Ureter (tissue), 1 donor: ENCODE measurements at places on chromosomes 13 and 19. TPM values are rescaled to one million over a fixed set of nuclear protein-coding genes. Genes with fewer than 3 reads are reported as not detected.

GRCh38 chr13:46387064-46387851 lies at the start of gene RUBCNL:
RUBCNL (minus strand) TSS chr13:46387252; CDS start chr13:46372475, 14,777 bp downstream.
- DNase-seq, result no peak

Gene NMRK2
- not detected for total RNA-seq

DNA sequence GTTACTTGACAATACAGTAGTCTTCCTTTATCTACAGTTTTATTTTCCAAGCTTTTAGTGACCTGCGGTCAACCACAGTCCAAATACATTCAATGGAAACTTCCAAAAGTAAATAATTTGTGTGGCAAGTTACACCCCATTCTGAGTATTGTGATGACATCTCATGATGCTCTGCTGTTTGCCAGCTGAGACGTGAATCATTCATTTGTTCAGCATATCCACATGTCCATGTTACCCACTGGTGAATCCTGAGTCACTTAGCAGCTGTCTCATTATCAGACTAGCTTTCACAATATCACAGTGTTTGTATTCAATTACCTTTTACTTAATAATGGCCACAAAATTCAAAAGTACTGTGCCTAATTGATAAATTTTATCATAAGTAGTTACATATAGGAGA lies 179.8 kb downstream of the PRR20E start:
- DNase-seq, result no peak

GRCh38 chr13:43687038-43687437 lies 99.7 kb downstream of the ENOX1 start:
- no peak for DNase-seq

DNA sequence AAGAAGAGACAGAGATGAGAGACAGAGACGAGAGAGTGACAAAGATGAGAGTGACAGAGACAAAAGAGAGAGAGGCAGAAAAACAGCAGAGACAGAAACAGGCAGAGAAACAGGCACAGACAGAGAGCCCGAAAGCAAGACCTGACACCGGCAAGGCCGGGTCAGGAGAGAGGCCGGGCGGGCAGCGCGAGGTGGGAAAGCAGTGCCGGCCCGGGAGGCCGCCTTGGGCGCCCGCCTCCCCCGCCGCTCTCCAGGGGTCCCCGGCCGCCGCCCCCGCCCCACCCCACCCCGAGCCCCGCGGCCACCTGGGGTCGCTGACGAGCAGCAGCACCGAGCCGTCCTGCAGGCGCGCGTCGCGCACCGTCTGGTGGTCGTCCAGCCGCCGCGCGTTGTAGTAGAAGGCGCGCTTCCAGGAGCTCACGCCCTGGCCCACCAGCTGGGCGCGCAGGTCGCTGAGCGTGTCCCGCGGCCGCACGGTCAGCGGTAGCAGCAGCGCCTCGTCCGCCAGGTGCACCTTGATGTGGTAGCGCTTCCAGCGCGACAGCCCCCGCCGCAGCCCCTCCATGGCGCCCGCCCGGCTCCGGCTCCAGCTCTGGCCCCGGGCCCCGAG lies at the start of gene TINCR:
Gene TINCR (minus strand): TSS at position 594 of the 610 bp plus-strand sequence.
- DNase-seq, result no peak

Gene TMC4
- total RNA-seq, result 155 TPM

Gene KCNC3
- total RNA-seq, result 22.4 TPM

DNA sequence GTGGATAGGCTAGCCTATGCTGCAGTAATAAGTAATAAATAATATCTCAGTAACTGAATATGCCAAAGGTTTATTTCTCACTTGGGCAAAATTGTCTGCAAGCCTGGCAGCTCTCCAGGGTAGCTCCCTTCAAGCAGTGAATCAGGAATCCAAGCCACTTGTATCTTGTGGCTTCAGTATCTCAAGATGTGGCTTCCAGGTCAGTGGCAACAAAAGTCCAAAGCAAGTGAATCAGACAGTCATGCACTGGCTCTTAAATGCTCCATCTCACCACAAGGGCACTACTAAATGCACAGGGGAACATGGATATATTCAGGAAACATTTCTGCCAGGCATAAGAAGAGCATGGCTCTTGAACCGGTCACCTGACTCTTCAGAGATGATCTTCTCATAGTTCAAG lies 126.3 kb downstream of the KCTD12 start:
- no peak for DNase-seq

Gene EXOSC5
- total RNA-seq, result 21.6 TPM

GRCh38 chr13:113489171-113489548 lies 1.4 kb downstream of the DCUN1D2 start:
- no peak for DNase-seq

DNA sequence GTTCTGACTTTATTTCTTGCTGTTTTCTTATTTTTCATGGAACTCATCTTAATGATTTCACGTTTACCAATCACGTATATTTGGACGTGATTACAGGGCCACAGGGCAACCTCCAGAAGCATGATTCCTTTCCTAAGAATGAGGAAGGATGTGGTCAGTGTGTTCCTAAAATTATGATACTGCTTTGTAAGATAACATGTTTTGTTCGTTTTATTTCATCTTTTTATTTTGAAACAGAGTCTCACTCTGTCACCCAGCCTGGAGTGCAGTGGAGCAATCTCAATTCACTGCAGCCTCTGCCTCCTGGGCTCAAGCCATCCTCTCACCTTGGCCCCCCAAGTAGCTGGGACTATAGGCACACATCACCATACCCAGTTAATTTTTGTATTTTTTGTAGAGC lies 24.8 kb upstream of the LAIR1 start:
- DNase-seq, result no peak

Gene DAZAP1
- total RNA-seq, result 137 TPM

- peak; percentile 45 for DNase-seq
Measured at GRCh38 chr19:52734331-52734892, 432 bp downstream of the ZNF611 start.

- DNase-seq, result no peak
Measured at GRCh38 chr13:76446191-76446590, 440.0 kb downstream of the KCTD12 start.

Gene POU4F1
- not detected for total RNA-seq

Gene CCL25
- total RNA-seq, result not detected

Gene FFAR1
- total RNA-seq, result not detected

Gene TTC9B
- not detected for total RNA-seq

DNA sequence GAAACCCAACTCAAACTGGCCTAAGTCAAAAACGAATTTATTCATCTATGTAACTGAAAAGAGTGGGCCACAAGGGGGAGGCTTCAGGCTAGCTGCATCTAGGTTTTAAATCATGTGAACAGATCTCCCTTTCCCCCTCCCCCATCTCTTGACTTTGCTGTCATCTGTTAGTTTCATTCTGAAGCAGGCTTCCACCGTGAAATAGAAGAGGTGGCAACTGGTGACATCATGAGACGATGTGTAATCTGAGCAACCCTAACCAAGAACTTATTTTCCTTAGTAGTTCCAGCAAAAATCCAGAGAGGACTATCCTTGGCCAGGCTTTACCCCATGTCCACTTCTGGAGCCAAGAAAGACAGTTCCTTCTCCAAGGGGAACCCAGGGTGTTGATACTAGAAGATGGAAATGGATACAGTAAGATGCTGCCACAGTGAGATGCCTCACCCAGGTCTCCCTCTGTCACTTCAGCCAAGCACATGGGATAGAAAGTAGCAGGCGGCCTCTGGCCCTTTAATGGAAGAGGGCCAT lies 9.4 kb downstream of the SAMD4B start:
- no peak for DNase-seq

DNA sequence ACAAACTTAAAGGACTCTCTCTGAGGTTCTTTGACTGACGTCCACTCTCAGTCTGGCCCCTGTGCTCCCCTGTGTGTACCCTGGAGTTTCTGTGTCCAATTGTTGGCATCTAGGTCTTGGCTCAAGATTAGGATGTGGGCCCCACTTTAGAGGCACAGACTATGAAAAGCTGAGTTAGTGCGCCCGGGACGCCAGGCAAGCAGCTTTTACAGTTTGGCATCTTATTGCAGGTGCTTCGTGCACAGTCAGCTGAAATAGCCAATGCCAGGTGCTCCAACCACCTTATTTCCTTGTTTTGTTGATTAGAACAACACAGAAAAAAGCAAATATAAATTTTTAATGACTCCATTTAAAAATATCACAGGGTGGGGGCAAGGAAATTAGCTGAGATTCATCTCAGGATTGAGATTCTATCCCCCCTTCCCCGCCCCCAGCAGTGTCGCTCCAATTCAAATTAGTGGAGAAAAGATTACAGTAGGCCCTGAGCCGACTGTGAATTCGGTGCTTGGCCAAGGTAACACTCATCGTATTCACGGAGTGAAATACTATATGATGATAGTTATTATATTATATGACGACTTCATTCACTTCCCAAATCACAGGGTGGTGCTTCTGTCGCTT lies 4.3 kb downstream of the SOX1 start:
- no peak for DNase-seq

Gene URAD
- total RNA-seq, result not detected

DNA sequence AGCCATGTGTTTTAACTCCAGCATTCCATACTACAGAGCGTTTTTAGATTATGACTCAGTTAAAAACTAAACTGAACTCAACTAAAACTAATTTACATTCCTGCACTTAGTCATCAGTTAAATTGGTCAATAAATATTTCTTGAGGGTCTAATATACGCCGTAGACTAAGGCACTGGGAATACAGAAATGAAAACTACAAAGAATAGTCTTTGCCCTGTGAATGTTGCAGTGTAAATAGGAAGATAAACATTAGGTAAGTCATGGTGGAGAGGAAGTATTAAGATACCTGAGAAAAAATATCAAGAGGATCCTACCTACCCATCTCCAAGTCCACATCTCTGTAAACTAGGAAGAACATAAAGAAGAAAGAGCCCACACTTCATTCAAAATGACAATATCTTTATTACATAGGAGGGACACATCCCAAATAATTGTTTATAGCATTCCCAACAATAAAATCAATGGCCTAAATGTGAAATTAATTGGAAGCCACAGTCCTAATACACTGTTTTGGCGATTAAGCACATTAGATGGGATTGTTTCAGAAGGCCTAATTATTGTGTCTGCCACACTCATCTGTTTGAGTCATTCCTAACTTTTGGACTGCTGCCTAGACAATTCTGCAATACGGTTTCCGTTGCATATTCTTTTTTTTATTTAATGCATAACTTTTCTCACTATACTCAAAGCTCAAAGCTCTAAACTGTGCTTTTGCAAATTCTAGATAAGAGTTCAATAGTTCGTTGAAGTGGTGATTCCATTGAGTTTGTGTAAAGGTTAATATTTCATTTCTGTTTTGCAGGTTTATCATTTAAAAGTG lies 52.9 kb downstream of the MBNL2 start:
- no peak for DNase-seq

GRCh38 chr13:81017513-81018152 lies 676.7 kb upstream of the SPRY2 start:
- no peak for DNase-seq

Gene ZNF99
- total RNA-seq, result 0.34 TPM

GRCh38 chr13:113560645-113561416 lies 23.7 kb upstream of the TFDP1 start:
- DNase-seq, result peak; percentile 38
